ENCODE measurements at places on chromosomes 2 and 18.

DNA sequence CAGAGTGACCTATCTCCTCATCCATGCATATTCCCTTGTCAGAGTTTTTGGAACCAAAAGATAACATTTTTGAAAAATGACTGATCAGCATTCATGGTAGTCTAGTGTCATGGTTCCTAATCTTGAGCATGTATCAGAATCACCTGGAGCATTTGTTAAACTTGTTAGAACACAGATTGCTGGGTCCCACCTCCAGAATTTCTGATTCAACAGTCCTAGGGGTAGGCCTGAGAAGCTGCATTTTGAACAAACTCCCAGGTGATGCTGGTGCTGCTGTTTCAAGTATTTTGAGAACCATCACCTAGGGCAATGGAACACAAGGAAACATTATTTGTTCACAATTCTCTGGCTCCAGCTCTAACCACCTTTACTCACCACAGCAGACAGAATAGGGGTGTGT lies 21.0 kb downstream of the TMEM200C start:
- DNase-seq, result no peak

GRCh38 chr2:40004336-40004735 lies 225.3 kb upstream of the THUMPD2 start:
- DNase-seq, result no peak

DNA sequence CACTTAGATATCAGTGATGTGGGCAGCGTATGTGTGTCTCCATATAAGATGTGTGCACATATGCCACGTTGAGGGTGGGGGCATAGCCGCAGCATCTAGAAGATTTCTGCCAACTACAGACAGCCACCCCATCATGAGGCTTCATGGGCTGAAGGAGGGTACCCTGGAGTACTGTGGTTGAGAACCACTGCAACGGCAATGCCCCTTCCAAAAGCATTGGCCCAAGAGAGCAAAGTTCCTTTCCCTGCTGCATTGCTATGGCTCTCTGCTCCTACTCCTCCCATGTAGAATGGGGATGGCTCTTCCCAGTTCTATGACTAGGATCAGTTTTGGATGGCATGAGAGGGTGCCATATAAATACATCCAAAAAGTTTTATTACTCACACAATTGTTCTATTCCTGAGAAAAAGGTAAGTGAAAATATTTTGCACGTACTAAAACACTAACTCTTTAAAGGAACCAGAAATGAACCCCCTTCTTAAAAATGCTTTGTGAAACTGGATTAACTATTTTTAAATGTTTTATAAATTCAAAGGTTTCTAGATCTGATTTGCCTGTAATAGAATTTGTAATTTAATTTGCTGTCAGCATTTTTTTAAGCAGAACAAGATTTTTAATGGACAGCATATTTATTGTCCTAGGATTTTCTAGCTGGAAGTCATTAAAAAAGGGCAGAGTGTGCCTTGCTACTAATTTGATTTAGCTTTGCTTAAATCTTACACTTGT lies 4.4 kb upstream of the RPL31 start:
- DNase-seq, result no peak

DNA sequence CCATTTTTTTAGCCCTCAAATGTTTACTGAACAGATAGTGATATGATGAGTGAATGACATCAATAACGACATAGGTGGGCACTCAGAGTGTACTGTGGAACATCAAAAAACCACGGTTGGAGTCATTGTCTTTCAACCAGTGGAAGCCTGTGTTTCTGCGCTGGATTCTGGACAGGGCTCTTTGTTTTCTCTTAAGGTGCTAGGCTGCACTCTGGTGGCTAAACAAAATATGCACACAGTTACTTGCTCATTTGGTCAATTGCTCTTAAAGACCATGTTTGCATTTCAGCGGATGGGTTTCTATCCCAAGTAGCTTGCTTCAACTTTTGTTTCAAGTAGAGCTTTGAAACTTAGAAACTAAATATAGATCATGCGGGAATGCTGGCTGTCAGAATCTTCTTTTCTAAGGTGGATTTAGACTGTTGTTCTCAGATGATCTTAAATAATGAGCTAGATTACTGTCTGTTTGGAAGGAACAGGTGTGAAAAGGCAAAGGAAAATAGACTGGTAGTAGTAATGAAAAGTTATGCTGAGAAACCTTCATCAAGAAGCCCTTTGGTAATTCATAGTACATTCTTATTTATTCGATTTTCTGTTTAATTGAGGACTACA lies 48.5 kb upstream of the LYPD6B start:
- DNase-seq, result peak; percentile 71

GRCh38 chr2:217286833-217287232 lies 427.0 kb upstream of the TNP1 start:
- DNase-seq, result no peak

GRCh38 chr18:9740071-9740470 lies 32.0 kb downstream of the RAB31 start:
- no peak for DNase-seq

DNA sequence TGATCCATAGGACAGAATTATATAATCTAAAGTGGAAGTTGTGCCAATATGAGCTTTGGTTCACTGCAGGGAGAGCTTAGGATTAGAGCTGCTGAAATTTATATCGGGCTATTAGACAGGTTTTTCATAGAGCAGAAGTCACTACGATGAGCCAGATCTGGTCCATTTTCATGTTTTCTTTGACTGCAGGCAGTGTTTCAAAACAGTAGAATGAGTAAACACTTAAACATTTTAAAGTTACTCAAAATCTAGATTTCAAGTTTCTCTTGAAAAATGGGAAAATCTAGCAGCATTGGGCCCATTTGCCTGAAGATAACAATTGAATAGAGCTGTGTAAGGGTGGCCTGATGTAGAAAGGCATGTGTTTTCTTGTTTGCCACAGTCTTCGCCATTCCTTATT lies 14.5 kb upstream of the ADAM23 start:
- no peak for DNase-seq

- no peak for DNase-seq
These were observed 267.8 kb upstream of the HDAC4 start for GRCh38 chr2:239668651-239669050.

- DNase-seq, result no peak
These were observed 168.7 kb downstream of the SCG2 start for GRCh38 chr2:223433461-223433860.

GRCh38 chr2:18522484-18523146 lies 37.8 kb downstream of the RDH14 start:
- no peak for DNase-seq

- no peak for DNase-seq
These were observed 32.0 kb upstream of the SKOR2 start for GRCh38 chr18:47283476-47283875.

GRCh38 chr2:24075915-24076848 lies at the start of gene SF3B6:
TSS of gene SF3B6 (minus strand) at chr2:24076326. CDS start at chr2:24076229, 97 bp downstream.
- peak; percentile 100 for DNase-seq

- DNase-seq, result no peak
These were observed 100.5 kb upstream of the UNC80 start for GRCh38 chr2:209671020-209671680.

DNA sequence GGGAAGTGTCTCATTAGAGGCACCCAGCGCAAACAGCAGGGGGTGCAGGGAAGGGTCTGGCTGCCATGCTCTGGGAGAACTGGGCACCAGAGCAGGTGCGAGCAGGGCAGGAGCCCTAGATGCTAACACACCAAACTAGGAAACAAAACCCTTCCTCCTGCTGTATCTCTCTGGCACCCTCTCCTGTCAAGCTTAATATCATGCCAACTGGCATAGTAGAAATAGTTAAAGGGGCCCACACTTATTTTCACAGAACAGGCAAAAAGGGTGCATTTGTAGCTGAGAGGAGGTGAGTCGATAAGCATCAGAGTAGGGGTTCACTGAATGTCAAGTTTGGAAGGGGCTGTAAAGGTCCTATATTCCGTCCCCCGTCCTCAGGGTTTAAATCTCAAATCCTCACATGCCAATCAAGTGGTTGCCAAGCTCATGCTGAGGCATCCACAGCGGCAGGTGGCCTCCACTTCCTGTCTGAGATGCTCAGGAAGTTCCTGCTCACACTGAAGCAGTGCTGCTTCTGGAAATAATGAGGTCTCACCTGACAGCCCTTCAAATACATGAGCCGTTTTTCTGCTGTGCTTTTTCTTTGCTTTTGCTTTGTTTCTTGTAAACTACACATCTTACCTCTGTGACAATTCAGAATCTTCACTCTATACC lies 14.9 kb upstream of the ACKR3 start:
- no peak for DNase-seq

- peak; percentile 25 for DNase-seq
These were observed 300.7 kb upstream of the UBE2E3 start for GRCh38 chr2:180679693-180680092.

- DNase-seq, result no peak
These were observed 165.3 kb upstream of the KLHL29 start for GRCh38 chr2:23219666-23220065.

DNA sequence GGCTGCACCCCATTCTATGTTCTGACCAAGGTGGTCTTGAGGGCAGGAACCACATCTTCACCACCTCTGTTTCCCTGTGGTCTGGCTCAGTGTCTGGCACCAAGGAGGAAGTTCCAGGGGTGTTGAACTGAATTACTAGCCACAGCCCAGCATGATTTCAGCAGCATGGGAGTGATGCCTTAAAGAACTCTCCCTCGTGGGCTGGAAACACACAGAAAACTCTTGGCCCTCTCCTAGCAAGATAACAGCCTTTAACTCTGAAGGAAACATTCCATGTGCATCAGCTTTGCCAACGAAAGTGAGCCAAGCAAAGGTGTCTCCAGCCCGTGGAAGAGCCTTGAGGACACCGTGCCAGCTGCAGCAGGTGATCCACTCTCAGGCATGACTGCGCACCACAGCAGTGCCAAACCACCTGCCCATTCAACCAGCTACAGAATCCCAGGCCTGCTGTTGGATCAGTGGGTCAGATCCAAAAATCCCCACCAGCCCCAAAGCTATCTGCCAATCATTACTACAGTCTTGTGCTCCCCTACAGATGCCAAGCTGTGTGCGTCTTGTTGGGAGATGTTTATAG lies 124.8 kb downstream of the TTC32 start:
- no peak for DNase-seq

DNA sequence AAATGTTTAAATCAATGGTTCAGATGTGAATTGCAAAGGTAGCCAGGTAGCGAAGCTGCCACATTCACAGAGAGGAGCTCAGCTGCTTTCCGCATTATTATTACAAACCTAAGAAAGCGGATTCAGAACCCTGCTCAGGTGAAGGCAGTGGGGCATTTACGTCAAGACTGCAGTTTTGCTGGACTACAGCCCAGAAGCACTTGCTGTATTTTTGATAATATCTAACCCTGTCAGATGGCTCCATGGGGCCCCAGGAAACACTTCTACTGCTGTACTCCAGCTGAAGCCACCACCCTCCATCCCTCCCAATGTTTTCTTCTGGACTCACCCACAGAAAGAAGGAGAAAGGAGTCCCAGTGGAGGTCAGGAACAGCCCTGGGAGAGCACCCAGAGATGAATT lies 96.9 kb downstream of the TPO start:
- DNase-seq, result no peak

GRCh38 chr2:234399451-234400246 lies 97.2 kb downstream of the ARL4C start:
- no peak for DNase-seq

DNA sequence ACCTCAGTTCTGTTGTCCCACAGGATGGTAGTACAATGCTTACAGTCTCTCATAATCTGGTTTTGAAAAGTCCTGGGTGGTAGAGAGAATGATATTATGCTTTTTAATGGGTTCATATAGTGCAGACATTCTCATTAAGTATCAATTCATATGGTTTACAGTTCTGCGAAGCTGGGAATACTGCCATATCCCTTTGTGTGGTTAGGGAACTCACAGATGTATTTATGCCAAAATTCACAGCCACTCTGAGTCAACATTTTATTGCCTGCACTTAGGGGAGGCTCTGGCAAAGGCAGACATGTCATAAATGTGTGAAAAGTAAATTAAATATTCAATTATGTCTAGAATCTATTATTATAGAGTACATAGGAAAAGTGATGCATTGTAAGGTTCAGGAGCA lies 808.2 kb downstream of the SUCLG1 start:
- DNase-seq, result no peak

- DNase-seq, result no peak
These were observed 92.9 kb upstream of the WDR75 start for GRCh38 chr2:189348369-189348768.

GRCh38 chr2:3485166-3485565 lies 34.2 kb downstream of the ADI1 start:
- DNase-seq, result no peak

- DNase-seq, result no peak
These were observed 45.9 kb downstream of the SCTR start for GRCh38 chr2:119478188-119478977.

GRCh38 chr2:181152226-181152625 lies 171.8 kb downstream of the UBE2E3 start:
- no peak for DNase-seq

GRCh38 chr2:214014551-214015220 lies 396.2 kb upstream of the VWC2L start:
- DNase-seq, result no peak

DNA sequence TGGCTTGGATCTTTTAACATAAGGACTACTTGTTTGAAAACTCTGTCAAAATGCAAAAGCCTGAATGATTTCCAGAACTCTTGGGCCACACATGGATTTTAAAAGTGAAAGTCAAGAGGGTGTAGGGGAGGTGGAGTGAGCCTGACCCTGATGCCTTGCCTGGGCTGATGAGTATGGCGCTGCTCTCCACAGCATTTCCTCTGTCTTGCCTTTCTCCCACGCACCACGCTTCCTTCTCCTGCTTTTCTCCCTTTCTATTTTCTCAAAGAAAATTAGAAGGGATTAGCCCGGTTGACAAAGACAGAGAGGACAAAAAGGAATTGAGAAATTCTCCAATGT lies 207.0 kb upstream of the CCDC68 start:
- no peak for DNase-seq

- peak; percentile 45 for DNase-seq
These were observed 187.6 kb downstream of the PTPRM start for GRCh38 chr18:7754725-7755181.

DNA sequence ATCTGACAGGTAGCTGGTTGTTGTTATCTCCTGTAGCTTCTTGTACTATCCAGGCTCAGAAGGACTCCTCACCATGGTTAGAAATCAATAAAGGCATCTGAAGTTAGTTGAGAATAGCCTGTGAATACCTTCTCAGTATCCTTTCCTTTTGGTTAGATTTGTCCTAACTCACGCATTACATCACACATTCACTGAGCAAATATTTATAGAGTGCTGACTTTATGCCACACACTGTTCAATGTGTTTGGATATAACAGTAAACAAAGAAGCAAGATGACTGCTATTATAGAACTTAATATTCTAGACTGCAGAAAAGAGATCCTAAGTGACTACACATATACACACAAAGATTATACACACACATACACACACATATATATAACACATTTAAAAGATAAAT lies 889.9 kb upstream of the CHAC2 start:
- no peak for DNase-seq

DNA sequence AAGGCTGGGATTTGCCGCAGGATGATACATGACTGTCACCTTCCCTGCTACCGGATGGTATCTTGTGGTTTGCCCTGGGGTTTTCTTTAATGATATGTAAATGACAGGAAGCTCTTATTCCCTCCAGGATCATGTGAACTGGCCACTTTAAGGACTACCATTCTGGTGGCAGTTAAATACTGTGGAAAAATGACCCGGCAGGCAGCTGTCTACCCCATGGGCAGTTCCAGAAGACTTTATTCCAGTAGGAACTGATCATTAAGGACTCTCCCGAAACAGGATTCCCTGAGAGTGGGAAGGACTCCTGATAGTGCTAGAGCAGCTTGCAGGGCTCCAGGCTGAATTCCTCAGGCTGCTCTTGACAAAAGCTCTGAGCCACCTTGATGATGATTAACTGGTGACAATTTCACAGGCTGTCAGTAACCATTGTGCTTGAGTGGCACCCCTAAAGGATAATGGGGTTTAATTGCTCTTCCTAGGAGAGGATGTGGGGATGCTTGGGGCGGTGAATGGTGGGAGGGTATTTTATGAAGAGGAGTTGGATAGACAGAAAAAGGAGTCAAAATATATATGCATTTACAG lies 212.0 kb downstream of the CPS1 start:
- no peak for DNase-seq

Measured in prostate gland (tissue), 2 donors.